ENCODE measurements at places on chromosomes 6 and 20.

DNA sequence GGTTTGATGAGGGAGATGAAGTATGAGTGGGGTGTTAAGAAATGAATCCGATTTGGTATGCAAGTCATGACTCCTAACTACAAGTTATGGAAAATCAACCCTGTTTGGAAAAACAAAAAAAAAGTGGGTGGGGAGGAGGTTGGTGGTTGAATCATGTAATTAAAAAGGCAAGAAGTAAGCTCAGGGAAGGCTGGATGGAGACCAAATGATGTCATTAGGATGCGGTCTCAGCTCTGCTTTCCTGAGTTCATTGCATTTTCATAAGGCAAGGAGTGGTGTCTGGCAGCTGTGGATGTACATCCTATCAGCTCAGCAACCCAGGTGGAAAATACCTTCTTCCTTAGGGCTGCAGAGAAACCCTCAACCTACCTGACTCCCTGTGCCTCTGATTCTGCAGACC, 60.4 kb upstream of the AKAP12 start:
- no peak for DNase-seq

GRCh38 chr6:147390909-147391536, 117.5 kb upstream of the SAMD5 start:
- DNase-seq: no peak

GRCh38 chr20:37323985-37324384, 22.0 kb upstream of the SRC start:
- no peak for DNase-seq

DNA sequence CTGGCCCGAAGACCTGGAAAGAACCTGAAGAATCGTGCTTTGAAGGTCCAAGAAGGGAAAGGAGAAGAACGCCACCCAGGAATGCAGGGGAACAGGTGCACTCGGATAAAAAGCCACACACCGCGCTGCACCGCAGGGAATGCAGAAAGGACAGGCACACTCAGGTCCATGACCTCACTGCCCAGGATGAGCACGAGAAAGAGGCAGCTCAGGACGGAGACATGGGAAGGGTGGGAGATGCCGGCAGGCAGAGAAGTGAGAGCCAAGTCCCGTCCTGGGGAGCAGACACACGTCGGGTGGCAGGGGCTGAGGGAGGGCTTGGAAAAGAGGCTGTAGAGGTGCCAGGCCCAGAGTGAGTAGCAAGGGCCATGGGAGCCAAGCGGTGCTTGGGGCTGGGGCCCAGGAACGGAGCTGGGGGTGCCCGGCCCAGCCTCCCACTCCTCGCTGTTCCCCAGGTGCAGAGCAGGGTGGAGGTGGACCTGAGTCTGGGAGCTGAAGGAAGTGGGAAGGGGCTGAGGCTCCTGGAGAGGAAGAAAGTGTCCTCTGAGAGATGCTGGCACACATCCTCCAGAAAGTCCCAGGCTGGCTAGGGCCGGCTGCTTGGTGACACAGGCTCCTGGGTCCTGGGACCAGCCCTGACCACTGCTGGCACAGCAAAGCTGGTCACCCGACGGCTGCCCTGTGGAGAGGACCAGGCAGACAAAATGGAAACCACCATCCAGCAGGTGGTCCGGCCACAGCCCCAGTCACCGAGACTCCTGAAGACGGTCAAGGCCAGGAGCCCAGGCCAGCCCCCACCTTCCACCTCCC, 91.3 kb downstream of the PSMB1 start:
- no peak for DNase-seq

DNA sequence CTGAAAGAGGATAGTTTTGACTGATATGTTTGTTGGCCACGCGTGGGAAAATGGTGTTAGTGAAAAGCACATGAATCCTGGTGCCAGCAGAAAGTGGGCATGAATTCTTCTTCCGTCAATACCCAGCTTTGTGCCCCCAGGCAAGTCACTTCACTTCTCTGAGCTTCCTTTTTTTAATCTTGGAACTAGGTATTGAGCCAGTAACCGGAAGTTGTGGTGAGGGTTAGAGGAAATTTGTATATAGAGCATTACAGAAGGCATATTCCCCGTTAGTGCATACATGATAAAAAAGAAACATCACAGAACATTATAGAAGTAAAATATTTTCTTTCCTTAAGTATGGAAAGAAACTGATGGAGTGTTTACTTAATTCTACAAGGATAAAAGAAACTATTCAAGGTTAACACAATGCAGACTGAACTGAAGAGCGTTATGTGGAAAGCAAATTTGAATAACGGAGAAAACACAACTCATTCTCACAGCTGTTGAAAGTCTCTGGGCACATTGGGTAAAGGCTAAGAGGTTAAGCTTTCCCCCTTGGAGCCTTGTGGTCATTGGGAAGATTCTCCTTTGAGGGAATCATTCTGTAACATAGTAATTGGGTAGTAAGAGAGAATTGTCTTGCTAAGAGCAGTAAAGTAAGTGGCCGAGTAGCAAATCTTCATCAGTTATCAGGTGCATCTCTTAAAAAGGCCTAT, 223.1 kb downstream of the BCAS1 start:
- DNase-seq: no peak

DNA sequence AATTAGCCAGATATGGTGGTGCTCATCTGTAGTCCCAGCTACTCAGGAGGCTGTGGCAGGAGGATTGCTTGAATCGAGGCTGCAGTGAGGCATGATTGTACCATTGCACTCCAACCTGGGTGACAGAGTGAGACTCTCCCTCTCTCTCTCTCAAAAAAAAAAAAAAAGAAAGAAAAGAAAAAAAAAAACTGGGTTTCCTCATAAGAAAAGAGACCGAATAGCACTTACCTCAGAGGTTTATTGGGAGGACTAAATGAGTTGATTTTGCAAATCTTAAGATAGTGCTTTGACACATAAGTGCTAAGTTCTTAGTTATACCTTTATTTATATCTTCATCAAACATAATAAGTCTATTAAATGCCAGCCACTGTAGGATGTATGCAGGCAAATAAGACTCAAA, 6.3 kb downstream of the VWA7 start:
- no peak for DNase-seq

DNA sequence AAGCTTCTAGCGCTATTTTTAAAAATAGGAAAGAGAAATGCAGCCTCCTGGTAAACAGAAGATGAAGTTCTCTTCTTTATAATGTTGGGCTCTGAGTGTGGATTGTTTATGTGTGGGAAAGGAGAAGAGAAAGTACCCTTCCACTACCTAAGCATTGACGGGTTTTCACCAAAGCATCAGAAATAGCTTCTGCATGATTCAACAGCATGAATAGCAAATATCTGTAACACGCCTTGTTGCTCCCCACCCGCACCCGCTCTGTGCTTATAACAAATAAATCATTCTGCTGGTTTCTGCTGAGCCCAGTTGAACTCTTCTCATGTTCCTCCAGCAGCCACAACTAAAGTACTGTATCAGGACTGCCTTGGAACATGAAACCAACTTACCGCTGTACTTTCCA, 20.7 kb downstream of the TXLNB start:
- DNase-seq: no peak

- no peak for DNase-seq
Observed at GRCh38 chr6:139534472-139535115, 160.1 kb upstream of the CITED2 start.

- DNase-seq: no peak
Observed at GRCh38 chr6:54716010-54716409, 130.6 kb upstream of the FAM83B start.

DNA sequence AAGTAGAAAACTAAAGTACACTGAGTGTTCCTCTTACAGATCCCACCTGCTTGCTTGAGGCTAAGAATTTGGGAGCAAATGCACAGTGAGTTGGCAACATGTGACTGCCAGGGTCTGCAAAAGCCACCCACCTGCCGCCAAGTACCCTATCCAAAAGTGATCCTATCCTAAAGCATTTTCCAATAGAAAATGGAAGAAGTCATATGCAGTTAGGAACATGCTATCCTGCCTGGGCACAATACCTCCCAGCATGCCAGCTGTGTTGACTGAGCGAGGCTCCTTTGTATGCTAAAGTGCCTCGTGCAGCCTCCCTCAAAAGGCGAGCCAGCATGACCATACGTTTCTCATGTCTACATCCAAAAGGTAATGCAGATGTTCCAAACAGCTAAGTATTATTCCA, 52.7 kb downstream of the TRAF3IP2 start:
- DNase-seq: no peak

DNA sequence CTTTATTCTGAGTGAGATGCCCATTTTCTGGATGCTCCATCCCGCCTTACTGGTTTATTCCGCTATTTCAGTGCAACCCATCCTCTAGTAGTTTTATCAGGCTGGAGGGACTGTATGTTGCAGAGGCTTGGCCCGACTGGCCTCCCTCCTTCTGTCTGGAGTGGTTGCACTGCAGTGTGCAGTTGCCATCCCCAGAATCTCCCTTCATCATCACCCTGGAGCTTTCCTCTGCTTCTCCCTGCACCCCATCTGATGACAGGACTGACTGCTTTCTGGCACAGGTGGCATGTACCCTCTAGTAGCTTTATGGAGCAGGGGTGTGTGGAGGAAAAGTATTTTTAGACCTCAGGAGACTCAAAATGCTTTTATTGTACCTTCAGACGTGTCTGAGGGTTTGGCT, 21.1 kb downstream of the WRNIP1 start:
- no peak for DNase-seq

GRCh38 chr6:231779-232178, 60.5 kb upstream of the DUSP22 start:
- no peak for DNase-seq

- DNase-seq: no peak
Observed at GRCh38 chr6:15246217-15246665, 372 bp downstream of the JARID2 start.

Measured in brain pericyte (primary cell).